Natural killer cell treated with Interleukin-12 subunit alpha and Interleukin-12 subunit beta and Interleukin-15 and Interleukin-18, amount 100 ng/mL, for 72 hours (primary cell): ENCODE measurements at places on chromosomes 5 and 9. TPM values are rescaled to one million over a fixed set of nuclear protein-coding genes. Genes with fewer than 3 reads are reported as not detected.

- DNase-seq: no peak
These were observed 23.9 kb upstream of the CDKN2AIPNL start for GRCh38 chr5:134435560-134435959.

DNA sequence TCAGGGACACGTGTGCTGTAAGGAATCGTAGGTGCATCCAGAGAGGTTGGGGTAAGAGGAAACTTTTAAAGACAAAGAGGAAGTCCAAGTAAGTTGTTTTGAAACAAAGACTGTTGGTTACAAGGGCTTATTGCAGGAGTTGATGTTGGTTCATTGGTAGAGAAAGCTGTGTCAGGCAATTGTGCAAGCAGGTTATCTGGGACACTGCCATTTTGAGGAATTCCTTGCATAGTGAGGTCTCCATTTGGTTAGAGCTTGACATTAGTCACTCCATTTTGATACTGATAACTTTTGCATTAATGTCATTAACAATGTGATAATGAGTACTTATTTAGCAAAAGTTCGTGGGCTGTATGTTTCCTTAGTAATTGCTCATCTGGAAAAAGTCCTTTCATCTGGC lies 24.9 kb downstream of the CNOT6 start:
- no peak for DNase-seq

Gene IFNA8
- total RNA-seq: not detected

DNA sequence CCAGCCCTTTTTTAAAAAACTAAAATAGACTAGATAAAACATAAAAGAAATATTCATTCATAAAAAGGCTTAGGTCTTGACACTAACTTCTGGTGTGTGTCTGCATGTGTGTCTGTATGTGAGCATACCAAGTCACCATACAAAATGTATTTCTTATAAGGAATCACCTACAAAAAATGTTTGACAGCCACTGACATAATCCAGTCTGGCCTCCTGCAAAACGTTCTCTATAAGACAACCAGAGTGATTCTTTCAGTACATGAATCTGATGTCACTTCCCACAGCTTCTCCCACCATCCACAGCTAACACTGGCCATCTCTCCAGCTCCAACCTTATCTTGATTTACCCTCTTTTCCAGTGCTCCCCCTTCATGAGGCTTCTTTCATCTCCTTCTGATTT lies 192.3 kb downstream of the TLE1 start:
- no peak for DNase-seq

Gene PRRX2
- not detected for total RNA-seq

Gene ZNF366
- total RNA-seq: not detected

Gene TIMD4
- 8.6 TPM for total RNA-seq

GRCh38 chr5:54524082-54524481 lies 6.5 kb downstream of the SNX18 start:
- DNase-seq: no peak

DNA sequence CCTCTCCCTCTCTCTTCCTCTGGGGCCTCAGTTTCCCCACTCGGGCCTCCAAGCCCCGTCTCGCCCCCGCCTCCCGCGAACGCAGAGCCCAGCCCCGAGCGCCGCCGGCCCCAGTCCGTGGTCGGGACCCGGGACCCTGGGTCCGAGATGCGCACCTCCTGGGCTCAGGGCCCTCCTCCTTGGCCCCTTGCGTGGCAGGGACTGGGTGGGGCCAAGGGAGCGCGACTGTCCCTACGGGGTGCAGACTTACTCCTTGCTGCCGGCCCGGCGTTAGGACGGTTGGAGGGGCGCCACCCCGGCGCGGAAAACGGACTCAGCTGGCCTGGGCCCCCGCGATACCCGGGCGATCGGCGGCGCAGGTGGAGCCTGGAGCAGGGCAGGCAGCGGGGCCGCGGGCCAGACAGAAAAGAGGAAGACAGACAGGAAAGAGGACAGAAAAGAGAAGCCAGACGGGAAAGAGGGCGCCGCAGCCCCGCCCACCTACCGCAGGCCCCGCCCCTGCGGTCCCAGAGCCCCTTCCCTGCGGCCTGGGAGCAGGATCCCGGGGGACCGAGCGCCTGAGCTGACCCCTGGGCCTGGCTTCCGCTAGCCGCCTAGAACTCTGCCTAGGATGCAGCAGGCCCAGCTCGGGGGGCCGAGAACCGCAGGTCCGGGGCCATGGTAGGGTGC lies at the start of gene GBGT1:
Gene GBGT1, minus strand, starts transcription at position 411 of the 669 bp plus-strand sequence. CDS start 1,502 bp downstream, outside the sequence.
- no peak for DNase-seq

- DNase-seq: no peak
These were observed 172.1 kb downstream of the GABBR2 start for GRCh38 chr9:98536542-98537173.

GRCh38 chr5:112159435-112159834 lies 259.6 kb downstream of the EPB41L4A start:
- DNase-seq: no peak

DNA sequence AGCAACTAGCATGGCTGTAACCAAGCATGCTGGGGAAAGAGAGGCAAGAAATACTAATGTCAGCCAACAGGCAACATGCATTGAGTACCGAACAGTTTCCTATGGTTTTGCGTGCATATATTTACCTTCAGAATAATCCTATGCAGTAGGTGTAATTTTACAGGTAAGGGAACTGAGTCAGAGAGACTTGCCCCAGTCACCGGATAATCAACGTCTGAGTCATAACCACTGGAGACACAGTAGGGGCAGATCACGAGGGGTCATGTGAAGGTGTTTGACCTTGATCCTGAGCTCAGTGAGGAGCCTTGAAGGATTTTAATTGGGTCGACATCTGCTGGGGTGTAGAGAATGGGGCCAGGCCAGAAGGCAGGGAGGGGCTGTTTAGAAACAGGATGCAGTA lies 13.4 kb upstream of the TSC1 start:
- no peak for DNase-seq

Gene PGGT1B
- 46.9 TPM for total RNA-seq

DNA sequence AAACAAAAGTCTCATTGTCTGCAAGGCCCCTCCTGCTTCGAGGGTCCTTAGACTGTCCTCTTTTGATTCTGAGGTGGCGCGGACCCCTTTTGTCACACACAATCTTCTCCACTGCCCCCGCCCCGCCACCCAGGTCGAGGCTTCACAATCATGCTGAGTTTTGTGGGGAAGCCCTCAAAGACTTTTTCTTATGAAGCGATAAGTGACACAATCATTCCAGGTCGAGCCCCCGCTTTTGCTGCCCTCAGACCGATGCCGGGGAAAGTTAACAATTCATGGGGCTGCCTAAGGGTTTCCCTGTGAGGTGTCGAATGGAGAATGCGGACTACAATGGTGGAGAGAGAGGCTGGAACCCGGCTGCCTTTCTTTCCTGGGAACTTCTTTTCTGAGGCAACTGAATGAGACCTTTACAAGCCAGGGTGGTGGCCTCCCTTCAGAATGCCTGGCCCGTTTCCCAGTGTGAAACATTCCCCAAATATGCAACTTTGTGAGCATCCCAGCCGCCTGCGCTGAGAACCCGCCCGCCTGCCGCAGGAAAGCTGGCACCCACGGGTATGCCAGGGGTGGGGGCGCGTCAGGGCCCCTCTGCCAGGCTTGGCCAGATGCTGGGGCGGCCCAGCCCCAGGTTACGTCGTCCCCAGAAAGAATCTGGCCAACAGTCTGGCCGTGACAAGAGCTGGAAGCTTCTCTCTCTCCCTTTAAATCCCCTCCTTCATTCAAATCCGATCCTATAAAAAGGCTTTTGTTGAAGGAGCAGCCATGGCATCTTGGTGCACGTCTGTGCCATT lies 71.9 kb downstream of the MAP1B start:
- DNase-seq: no peak

DNA sequence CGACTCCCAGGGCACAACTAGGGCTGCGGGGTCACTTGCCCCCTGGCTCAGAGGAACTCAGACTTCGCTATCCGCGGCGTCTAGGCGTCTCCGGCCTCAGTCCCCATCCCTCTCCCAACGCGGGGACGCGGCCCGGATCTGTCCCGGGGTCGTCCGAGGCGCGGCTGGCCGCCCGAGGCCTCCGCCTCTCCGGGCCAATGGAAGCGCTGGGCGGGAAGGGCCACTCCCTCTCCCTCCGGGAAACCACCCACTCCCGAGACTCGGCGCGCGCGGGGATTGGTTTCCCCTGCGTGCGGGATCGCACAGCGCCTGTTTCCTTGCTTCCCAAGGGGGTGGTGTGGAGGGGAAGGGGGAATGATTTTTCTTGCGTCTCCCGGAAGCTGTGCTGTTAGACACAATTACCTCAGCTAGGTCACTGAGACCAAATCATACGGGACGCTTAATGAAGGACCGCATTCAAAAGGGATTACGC lies 38.3 kb downstream of the NR2F1 start:
- DNase-seq: no peak

- no peak for DNase-seq
These were observed 81.0 kb upstream of the SLC25A51 start for GRCh38 chr9:37984672-37985611.

GRCh38 chr9:17555362-17556054 lies 23.4 kb upstream of the SH3GL2 start:
- DNase-seq: no peak

DNA sequence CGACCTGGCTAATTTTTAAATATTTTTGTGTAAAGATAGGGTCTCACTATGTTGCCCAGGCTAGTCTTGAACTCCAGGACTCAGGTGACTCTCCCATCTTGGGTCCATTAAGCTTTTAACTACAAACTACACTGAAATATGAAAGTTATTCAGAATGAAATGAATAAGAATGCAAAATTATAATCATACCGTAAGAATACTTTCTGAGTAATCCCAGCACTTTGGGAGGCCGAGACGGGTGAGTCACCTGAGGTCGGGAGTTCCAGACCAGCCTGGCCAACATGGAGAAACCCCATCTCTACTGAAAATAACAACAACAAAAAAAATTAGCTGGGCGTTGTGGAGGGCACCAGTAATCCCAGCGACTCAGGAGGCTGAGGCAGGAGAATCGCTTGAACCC lies 1.1 kb upstream of the ORM1 start:
- no peak for DNase-seq

Gene ITK
- total RNA-seq: 225 TPM

DNA sequence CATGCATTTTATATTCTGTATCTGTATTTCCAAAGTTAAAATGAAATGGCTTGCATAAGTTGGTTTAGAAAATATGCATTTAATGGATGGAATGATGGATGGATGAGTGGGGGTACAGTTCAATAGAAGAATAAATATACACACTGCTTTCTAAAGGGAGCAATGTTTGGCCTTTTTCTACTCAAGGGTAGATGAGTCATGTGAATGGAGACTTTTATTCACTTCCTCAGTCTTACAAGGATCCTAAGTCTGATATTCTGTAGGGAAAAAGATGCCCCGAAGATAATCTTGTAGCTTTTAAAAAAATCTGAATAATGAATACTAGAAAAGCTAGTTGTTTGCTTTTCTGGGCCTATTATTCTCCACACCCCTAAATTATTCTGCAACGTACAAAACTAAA lies 2112.1 kb downstream of the MAT2B start:
- DNase-seq: no peak

- DNase-seq: no peak
These were observed 250.4 kb downstream of the NSG2 start for GRCh38 chr5:174295702-174296436.

- DNase-seq: no peak
These were observed 12.4 kb downstream of the TNFAIP8 start for GRCh38 chr5:119368238-119368630.

Gene ROR2
- 0.11 TPM for total RNA-seq

GRCh38 chr5:109762821-109763220 lies 73.1 kb downstream of the MAN2A1 start:
- no peak for DNase-seq

DNA sequence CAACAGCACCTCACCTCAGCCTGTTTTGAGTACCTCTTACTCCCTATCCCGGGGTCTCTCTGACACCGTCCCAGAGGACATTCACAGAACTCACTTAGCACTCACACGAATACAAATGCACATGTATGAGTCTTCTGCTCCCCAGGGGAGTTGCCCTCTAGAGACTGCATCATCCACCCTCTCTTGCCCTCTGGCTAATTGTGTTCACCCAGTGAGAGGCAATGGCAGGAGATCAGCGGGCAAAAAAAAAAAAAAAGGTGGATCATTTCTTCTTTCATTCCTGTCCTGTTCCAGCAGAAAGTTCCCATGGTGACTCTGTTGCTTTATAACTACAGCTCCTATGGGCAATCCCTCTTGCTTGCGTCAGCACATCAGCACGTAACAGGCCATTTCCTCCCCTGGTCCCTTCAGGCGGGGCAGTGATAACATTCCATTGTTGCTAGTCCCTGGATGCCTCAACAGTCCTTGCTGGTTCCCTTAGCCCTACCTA lies 23.5 kb upstream of the SNX2 start:
- no peak for DNase-seq

DNA sequence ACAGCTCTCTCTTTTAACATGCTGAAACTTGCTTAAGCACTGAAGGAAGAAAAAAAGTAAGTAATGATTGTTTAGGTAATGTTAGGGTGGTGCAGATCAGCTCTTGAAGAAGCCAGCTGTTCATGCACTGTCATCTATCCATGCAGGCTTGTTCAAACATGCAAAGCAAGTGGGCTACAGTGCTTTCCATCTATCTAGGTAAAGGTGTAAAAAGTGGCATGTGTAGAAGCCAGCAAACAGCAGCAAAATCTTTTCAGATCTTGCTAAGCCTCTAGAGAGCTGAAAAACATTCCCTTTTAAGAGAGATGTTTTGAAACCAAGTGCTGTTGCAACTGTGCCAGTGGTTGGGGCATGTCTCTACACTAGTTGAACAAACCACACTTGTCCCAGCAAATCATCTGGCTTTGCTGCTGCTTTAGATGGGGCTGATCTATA lies 214.4 kb downstream of the EFNA5 start:
- no peak for DNase-seq

- DNase-seq: no peak
These were observed 75.2 kb upstream of the RASGRF2 start for GRCh38 chr5:80884929-80885328.

Gene ARHGEF39
- total RNA-seq: 14.2 TPM

DNA sequence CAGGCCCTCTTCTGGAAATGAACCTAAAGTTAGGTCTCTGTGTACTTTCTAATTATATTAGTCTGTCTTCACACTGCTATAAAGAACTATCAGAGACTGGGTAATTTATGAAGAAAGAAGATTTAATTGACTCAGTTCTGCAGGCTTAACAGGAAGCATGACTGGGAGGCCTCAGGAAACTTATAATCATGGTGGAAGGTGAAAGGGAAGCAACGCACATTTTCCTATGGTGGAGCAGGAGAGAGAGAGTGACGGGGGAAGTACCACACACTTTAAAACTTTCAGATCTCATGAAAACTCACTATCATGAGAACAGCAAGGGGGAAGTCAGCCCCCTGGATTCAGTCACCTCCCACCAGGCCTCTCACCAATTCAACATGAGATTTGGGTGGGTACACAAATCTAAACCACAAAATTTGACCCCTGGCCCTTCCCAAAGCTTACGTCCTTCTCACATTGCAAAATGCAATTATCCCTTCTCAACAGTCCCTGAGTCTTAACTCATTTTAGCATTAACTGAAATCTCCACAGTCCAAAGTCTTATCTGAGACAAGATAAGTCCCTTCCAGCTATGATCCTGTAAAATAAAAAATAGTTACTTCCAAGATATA lies 40.7 kb downstream of the TRIP13 start:
- DNase-seq: no peak

GRCh38 chr5:108356286-108356685 lies 25.6 kb downstream of the FBXL17 start:
- no peak for DNase-seq

DNA sequence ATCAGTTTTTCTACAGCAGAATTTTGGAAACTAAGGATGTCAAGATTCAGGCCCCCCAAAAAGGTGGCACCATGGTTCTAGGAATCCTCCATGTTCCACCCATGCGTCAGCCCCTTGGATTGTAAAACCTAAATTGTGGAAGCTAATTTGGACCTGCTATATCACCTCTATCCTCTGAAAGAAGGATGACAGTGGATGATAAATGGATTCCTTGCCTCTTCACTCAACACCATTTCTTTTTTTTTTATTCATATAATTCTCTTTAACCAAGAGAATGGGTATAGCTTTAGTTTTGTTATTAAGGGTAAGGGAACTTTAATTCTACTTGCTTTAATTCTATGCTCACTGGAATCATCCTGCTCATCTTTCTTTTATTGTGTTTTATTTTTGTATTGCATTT lies 71.8 kb downstream of the GNAQ start:
- DNase-seq: no peak
